NAMALWA (cell line): ENCODE measurements at places on chromosomes 5 and 9.

GRCh38 chr9:133340916-133341315, 4.9 kb upstream of the SURF6 start:
- DNase-seq = no peak

- DNase-seq = no peak
These were observed 41.7 kb downstream of the RXRA start for GRCh38 chr9:134367791-134368490.

DNA sequence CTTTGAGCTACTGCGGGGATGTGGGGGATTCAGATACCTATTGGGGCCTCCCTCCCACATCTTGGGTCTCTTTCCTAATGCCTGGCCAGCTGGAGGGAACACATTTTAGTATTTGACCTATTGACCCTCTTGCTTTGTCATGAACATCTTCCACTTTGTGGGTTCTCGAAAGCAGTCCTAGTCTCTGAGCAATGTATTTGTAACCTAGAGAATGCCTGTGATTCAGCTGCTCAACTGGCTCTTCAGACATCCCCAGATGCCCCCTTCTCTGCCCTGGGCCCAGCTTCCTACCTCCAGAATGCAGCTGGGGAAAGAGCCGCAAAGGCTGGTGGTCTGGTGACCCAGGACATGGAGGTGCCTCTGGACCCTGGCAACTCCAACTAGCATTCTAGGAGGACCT, 32.2 kb downstream of the APTX start:
- no peak for DNase-seq

DNA sequence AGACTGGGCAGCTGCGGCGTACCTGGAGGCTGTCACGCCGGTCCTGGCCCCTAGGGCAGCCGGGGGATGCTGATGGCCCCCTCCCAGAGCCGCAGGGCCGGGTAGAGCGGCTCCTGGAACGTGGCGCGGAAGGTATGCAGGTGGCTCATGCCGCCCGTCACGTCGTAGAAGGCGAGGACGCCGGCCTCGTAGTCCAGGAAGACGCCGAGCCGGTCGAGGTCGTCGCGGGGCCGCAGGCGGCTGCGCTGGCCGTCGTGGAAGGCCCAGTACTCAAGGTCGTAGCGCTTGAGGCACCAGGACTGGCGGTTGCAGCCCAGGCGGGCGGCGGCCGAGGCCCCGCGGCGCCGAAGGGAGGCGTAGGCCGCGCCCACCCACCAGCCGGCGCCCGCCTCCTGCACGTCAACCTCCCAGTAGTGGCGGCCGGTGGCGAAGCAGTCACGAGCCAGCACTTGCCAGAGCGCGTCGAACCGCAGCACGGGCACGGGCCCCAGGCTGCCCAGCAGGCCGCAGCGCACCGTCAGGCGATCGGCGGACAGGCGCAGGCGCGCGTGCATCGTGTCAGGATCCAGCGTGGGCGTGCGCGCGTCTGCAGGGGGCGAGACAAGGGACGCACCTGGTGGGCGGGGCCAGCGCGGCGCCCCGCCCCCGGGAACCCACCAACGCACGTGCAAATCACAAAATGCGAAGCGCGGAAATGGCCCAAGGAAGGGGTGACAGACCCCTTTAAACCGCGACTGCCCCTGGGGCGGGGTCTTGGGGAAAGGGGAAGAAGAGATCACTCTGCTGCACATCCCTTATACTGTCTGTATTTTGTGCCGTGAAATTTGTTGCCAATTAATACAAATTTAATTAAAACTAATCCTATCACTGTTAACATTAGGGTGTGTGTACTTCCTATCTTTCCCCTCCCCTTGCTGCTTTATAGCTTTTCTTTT, 31.2 kb downstream of the NANS start:
- peak; percentile 81 for DNase-seq

GRCh38 chr5:150598821-150599273, 41.6 kb upstream of the SYNPO start:
- DNase-seq = no peak

DNA sequence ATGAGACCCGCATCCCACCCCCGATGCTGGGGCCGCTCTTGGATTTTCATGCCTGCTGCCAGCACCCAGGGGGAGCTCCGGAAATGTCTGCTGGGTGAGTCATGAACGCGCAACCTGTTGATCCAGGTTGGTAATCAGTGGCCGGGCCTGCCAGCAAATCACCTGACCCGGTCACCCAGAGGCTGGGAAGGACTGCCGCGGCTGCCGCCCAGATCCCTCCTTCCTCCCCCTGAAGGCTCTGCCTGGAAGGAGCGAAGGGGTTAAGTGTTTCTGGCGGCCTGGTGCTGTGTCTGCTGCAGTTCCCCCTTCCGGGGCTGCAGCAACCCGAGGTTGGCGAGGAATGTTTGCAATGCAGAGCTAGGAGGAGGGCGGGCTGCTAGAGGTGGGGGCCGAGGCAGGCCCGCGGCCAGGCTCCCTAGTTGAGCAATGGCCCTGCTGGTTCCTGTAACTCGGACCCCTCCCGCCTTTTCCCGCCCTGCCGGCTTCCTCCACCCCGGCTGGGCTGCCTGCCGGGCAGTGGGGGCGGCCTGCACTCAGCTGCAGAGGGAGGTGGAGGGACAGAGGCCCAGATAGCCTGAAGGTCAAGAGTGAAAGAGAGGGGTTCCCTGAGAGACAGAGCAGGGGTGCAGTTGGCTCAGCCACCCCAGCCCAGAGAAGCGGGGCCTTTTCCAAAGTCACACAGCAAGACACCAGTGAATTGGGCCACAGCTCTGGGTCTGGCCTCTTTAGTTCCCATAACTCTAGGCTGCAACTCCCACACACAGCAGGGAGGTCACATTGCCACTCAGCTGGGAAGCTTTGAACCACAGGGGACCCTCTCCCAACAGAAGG, 156.3 kb upstream of the IER5L start:
- no peak for DNase-seq

- no peak for DNase-seq
These were observed 50.6 kb downstream of the SHB start for GRCh38 chr9:38018241-38018957.

- DNase-seq = no peak
These were observed 443.8 kb downstream of the SPOCK1 start for GRCh38 chr5:137055271-137055872.

- DNase-seq = no peak
These were observed 1107.0 kb upstream of the SEMA6A start for GRCh38 chr5:117681431-117682254.

DNA sequence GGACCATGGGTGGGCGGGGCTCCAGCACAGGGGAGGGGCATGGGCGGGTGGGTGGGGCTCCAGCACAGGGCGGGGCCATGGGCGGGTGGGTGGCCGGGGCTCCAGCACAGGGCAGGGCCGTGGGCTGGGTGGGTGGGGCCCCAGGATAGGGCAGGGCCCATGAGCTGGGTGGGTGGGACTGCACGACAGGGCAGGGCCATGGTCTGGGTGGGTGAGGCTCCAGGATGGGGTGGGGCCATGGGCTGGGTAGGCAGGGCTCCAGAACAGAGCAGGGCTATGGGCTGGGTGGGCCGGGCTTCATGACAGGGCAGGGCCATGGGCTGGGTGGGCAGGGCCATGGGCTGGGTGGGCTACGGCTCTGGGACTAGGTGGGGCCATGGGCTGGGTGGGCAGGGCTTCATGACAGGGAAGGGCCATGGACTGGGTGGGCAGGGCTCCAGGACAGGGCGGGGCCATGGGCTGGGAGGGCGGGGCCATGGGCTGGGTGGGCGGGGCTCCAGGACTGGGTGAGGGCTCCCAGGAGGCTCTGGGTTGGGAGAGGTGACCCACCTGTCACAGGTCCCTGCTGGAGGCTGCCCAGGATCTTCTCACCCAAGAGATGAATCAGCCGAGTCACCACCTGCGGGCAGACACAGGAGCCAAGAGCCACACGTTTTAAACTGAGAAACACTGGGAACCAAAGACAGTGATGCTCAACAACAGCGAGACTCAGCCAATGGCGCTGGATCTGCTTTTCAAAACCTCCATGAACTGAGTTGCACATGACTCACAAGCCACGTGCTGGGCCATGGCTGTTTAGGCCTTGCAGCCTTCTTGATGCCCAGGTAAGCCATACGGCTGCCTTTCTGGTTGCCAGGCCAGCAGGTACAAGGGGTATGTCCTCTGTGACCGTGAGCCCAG, 33.6 kb upstream of the NSMF start:
- peak; percentile 97 for DNase-seq

DNA sequence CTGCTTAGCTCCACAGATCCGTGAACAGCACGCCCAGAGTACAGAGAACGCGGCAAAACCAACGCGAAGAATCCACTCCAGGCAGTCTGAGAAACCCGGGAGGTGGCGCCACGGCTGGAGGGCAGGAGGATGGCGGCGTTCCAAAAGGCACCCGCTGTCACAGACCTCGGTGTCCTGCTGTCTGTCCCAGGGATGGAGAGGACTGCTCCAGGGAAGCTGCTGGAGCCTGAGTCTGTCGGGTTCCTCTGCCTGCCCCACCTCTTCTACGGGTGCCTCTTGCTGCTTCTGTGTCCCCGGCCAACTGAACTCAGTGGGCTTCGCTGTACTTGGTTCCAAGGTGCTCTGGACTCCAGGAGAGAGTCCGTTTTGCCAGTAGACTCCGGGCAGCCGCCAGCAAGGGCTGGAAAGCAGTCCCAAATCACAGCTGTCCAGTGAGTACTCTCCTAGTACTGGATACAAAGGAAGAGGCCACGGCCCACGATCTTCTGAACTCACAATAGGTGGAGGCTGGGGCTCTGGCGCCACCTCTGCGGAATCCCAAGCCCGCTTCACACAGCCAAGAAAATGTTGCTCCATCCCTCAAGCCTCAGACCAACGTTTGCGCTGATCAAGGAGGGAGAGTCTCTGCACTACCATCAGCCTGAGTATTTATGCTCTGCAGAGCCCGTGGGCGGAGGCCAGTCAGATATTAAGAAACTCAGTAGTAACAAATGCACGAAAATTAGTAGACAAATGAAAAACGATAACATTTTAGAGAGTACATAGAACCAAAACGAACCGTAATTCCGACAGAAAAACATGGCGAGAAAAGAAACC, 440 bp downstream of the ANXA2R start:
- peak; percentile 77 for DNase-seq

DNA sequence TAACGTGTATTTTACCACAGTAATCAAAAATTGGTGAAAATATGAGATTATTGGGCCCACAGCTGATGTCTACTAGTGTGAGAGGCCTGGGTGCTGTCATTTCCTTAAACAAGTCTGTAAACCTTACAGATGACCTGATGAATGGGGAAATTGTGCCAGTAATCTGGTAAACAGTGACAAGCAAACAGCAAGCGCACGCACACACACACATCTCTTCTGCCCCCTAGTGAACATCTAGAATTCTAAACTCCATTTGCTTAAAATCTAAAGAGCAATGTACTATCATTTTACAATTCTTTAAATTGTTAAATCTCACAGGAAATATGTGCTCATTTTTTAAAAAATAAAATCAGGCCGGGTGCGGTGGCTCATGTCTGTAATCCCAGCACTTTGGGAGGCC, 7.5 kb upstream of the RAPGEF1 start:
- DNase-seq = peak; percentile 82

GRCh38 chr9:36345103-36345846, 54.8 kb downstream of the RNF38 start:
- DNase-seq = no peak

GRCh38 chr5:162801235-162801634, 636.2 kb upstream of the CCNG1 start:
- DNase-seq = no peak

GRCh38 chr9:130244548-130245165, 20.9 kb upstream of the HMCN2 start:
- DNase-seq = no peak

GRCh38 chr5:7391215-7391614, 4.7 kb upstream of the ADCY2 start:
- DNase-seq = no peak

DNA sequence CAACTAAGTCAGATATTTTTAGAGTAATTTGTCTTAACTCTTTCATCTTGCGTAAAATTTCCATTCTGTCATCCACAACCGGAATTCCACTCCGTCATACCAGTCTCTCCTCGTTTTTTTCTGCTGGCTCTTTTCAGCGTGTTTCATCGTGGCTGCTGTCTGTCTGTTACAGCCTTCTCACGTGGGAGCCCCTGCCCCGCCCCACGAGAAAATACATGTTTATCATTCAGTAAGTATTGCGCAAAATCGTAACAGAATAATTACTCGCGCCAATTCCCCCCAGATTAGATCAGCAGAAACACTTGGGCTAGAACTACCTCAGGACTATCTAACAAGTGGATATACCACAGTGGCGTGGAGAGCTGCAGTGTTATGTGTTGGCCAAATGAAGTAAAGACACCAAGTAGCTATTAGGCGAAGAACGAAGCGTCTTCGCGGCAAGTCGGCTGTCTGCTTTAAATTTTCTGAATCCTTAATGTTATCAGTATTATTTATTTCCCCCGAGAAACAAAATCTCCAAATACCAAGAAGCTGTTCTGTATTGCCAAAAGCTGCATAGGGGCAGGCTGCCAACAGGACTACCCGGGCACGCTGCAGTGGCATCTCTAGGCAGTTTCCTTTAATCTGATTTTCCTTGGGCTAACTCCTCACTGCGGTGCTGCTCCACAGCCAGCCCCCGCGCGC, 566 bp upstream of the FOCAD start:
- DNase-seq = peak; percentile 79

GRCh38 chr5:78533356-78533755, 115.2 kb downstream of the LHFPL2 start:
- peak; percentile 56 for DNase-seq

DNA sequence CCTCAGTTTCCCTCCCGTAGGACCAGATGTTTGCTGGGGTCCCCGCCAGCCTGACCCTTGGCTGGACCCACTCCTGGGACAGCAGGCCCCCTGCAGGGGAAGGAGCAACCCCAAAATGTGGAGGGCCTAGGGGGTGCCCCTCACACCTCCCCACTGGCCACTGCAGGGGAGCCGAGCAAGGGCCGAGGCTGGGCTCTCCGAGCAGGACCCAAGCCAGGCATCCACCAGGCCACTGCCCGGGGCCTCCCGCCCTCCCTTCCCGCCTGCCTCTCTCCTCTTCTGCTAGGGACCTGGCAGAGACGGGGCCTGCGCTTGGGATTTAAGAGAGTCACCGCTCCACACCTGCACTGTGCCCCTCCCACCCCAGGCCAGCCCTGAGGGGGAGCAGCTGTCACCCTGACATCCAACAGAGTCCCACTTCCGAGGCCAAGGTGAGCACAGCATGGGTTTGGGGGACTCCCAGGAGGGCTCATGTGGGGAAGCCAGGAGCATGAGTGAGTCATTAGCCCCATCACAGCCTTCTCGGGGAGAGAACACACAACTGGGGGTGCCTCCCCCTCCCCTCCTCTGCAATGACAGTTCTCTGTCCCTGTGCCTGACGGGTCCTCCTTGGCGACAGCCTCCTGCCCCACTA, 15.8 kb downstream of the SOHLH1 start:
- DNase-seq = no peak

DNA sequence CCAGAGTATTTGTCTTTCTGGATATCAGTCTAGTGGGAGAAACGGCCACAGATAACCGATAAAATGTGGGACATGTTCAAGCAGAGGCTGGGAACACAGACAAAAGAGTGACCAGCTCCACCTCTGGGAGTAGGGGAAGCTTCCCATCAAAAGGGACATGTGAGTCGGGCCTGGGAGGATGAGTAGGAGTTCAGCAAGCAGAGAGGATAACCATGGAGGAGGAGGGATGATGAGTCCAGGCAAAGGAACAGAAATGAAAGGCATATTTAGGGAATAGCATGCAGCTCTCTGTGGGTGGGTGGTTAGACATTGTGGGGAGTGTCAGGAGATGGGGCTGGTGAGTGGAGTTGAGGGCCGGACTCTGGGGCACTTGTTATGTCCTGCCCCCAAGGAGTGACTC, 61.5 kb downstream of the ERGIC1 start:
- no peak for DNase-seq
